ENCODE measurements at places on chromosomes 2 and 18.

DNA sequence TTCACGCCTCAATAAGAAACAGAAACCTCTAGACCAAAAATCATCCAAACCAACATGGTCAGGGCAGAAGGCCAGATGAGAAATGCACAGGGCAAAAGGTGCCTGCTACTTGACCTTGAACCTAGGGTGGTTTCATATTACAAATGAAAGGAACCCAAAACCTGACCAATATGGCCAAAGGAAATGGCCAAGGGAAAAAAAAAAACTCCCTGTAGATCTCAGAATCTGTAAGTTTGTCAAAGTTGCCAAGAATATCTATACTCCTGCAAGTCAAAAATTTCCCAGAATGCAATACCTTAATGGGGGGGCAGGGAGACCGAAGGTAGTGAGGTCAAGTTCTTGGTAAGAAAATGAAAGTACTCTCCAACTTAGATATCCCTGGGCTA is 47.2 kb downstream of the HIBCH start:
- DNase-seq: no peak

DNA sequence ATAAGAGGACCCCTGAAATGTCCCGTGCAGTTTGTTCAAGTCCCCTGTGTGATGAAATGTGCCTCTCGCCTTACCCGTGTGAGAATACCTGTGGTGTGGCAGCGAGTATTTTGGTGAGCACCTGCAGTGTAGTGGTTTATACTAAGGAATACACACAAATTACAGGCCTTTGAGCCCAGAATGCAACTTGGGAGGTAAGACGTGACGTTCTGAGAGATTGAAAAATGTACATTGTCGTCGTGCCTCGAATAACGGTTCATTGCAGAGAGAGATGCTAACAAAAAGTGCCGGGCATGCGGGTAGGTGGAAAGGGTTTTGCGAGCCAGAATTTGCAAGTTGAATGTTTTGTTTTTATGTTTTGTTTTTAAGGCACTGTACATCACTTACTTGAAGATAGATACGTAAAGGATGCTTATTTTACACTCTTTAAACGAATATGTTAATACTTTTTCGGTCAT is 867 bp downstream of the RBBP8 start:
- no peak for DNase-seq

DNA sequence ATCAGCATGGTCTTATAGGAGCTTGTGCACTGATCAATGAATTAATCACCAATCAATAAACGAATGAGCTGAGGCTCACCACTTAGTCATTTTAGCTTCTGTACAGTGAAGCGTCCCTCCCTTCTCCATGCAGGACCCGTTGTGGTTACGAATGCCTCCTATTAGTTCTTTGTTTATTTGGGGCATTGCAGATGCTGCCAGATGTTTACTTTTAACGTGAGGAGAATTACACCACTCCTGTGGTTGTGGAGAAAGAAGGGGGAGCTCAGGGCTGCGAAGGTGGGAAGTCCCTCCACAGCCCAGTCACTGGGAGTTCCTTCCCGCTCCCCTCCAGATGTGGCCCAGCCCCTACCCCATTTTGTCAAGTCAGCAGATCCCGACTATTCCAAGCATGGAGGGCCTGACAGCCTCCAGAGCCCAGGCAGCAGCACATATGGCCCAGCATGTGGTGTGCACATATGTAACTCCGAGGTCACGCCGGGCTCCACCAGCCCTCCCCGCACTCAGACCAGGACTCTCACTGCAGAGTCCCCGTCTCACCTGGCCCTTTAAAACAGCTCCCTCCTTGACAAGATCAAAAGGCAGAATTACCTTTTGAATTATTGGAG is 20.9 kb downstream of the PKDCC start:
- no peak for DNase-seq

GRCh38 chr2:234881413-234882241 is 70.2 kb upstream of the SH3BP4 start:
- DNase-seq: peak; percentile 28

GRCh38 chr2:58720770-58721697 is 479.9 kb upstream of the FANCL start:
- no peak for DNase-seq

DNA sequence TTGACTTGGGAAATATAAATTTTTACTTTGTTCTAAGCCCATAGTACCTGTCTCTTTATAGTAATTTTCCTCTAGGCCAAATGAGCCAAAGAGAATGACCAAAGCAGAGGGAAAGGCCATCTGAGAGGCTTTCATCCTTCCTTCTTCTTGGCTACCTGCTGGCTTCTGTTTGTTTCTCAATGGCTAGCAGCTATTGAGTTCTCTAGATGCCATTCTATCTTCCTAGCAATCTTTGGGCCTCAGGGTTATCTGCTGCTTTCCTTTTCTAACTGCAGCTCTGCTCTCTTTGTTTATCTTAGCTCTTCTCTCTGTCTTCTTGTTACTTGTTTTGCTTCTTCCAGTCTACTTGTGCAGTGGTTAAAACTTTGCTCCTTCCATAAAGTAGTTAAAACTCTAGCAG is 601.1 kb upstream of the NRXN1 start:
- DNase-seq: no peak

- DNase-seq: peak; percentile 11
Measured at GRCh38 chr18:25349131-25349925, 2.6 kb downstream of the ZNF521 start.

DNA sequence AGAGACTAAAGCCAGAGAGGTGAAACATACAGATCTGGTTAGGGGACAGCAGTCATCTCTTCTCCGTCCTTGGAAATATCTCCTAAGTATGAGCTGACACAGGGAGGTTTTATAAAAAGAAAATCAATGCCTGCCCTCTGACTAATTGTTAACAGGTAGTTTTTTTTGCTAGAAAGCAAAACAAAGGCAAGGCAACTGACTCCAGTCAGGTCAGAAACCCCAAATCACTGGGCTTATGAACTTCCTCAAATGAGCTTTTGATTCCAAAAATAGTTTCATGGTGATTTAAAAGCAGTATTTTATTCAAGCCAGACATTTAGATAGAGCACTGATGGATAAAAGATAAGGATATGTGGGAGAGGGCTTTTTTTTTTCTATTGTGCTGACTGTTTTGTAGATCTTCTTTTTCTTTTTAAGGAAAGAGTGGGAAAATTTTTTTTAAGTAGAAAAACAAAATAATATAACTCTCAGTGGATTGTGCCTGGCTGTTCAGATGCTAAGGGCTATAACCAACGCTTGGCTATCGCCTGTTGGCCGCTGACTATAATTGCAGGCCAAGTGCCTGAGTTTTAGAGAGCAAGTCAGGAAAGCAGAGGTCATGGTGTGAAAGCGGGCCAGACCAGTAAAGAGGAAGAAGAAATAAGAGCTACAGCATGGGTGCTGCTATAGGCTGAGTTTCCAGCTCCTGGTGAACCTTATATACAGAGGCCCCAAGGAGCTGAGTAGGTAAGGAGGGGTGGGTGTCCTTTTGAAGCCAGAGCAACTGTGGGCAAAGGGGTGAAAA is 44.9 kb downstream of the MRPL35 start:
- no peak for DNase-seq

- no peak for DNase-seq
Measured at GRCh38 chr2:236211296-236211695, 43.1 kb upstream of the GBX2 start.

GRCh38 chr18:50099725-50100407 is 95.1 kb downstream of the MYO5B start:
- no peak for DNase-seq

DNA sequence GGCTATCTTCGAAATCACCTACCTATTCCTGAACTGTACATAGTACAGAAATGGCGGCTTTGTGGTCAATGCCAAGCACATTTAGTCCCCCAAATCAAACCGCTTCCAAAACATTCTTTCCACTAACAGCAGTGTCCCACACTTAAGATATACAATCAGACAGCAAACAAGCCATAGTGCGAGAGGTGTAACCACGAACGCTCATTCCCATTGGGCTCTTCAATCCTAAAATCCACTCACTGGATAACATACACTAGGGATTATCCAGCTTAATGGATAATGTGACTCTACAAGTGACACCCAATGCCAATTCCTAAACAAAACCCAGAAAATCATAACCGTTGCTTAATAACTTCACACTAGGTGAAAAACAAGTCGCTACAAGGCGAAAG is 2.0 kb downstream of the XPO1 start:
- no peak for DNase-seq

- no peak for DNase-seq
Measured at GRCh38 chr2:8642366-8643068, 39.3 kb upstream of the ID2 start.

- DNase-seq: no peak
Measured at GRCh38 chr2:232486558-232487384, 863 bp downstream of the ECEL1 start.

DNA sequence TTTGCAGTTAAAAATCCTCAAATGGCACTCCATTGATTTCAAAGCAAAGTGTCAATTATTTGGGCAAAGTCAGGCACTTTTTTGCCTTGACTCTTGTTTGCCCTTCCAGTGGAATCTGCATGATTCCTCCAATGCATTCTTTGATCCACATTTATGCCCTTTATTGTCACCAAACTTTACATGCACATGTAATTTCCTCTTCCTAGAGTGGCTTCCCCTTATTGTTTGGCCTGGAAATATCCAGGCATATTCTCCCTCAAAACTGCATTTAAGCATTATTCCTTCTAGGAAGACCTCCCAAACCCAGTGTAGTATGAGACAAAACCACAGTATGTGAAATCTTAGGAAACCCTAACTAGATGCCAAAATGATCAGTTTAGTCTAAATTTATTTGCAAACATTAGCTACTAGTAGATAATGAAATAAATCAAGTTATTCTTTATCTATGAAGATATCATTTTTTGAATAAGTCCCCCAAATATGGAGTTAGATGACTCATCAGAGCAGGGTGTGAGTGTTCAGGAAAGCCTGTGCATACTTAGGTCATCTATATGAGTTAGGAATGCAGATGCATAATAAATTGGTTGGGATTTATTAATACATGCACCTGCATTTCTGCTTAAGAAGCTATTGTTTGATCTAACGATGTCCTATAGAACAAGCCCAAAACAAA is 433.3 kb upstream of the TCF4 start:
- DNase-seq: no peak

All from GM12891 (cell line).